Stimulated activated CD8-positive, alpha-beta memory T cell treated with anti-CD3 and anti-CD28 coated beads, Interleukin-4, amount 100 ng/mL, for 1 hour (primary cell): ENCODE measurements at places on chromosomes 3 and 15.

DNA sequence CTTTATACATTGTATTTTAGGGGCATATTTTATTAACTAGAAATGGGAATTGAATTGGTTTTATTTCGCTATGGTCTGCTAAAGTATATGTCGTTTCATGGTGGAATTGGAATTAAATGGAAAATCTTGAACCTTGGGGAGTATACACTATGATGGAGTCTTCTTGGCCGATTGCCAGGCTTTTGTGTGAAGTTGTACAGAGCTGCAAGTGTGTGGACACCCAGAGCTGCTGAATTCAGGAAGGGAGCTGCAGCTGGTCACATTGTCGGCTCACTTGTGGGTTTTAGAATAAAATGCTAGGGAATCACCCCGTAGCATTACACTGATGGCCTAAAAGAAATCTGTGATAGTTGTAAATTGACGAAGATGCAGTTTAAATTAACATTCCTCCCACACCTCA, 35.1 kb downstream of the USP3 start:
- DNase-seq = no peak

DNA sequence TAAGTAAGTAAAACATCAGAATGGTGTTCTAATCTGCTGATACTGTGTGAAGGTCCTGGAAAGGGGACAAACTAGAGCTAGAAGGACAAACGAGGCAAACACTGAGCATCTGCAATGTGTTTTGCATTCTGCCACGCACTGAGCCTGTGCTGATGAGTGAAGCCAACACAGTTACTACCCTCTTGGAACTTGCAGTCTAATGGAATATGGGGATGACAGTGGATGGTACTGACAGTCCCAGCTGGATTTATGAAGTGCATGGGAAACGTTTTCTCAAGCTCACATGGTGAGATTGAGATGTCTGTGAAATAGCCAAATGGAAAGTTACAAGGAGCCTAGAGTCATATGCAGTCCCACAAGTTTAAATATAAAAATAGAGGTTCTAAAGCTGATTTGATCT, 86.6 kb downstream of the FOXB1 start:
- no peak for DNase-seq

- no peak for DNase-seq
Observed at GRCh38 chr3:124351430-124352148, 359.7 kb upstream of the ROPN1 start.

GRCh38 chr3:7207928-7208327, 347.0 kb downstream of the GRM7 start:
- no peak for DNase-seq

- no peak for DNase-seq
Observed at GRCh38 chr15:69743091-69743490, 290.5 kb downstream of the RPLP1 start.

GRCh38 chr3:113219605-113220300, 8.4 kb downstream of the BOC start:
- DNase-seq = no peak

DNA sequence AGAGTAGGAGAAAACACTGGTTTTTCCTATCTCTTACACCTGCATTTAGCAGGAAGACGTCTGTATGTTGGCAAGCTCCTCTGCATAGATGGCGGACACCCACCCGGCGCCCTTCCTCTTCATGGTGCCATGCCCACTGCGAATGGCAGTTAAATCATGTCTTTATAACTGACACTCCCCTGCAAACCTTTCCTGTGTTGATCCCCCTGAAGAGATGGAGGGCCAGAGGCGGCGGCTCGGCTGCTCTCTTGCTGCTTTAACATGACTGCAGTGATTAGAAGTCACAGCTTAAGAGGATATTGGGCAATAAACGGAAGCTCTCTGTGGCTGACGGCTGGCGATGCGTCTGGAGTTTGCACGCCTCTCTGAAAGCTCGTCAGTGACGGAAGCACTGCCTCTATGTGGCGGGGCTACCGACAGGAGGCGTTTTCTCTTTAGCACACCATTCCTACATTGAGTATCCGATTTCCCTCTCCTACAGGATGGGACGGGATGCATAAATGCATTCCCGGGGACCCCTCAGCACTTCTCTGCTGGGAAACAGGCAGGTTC, 25.5 kb upstream of the SNRPA1 start:
- DNase-seq = peak; percentile 33

DNA sequence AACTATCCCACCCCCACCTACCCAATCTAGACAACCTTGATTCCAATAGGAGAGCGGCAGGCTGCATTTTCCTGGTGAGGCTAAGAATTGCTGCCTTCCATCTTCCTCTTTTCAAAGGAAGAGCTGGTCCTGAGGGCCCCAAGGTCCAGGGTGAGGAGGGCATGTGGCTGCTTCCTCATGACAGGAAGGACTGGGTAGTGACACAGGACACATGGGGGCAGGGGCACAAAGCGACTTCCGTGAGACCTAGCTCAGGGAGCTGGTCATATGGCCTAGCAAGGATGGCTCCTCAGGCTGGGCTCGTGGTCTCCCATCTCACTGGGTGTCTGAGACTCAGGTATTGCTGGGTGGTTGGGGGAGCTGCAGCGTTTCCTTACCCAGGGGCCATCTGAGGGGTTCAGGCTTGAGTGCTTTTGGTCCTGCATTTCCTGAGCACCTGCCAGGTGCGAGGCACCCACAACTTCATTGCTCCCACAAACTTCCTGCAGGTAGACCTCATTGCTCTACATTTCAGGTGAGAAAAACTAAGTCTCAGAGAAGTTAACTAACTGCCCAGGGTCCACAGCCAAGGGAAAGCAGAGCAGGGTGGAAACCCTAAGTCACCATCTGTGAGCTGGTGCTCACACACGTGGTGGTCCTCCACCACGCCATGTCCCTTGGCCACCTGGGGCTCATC, 160.0 kb upstream of the TLE3 start:
- DNase-seq = no peak

- DNase-seq = no peak
Observed at GRCh38 chr3:72591522-72592421, 256.5 kb downstream of the SHQ1 start.

- DNase-seq = no peak
Observed at GRCh38 chr3:57110798-57111197, 50.3 kb downstream of the SPATA12 start.

DNA sequence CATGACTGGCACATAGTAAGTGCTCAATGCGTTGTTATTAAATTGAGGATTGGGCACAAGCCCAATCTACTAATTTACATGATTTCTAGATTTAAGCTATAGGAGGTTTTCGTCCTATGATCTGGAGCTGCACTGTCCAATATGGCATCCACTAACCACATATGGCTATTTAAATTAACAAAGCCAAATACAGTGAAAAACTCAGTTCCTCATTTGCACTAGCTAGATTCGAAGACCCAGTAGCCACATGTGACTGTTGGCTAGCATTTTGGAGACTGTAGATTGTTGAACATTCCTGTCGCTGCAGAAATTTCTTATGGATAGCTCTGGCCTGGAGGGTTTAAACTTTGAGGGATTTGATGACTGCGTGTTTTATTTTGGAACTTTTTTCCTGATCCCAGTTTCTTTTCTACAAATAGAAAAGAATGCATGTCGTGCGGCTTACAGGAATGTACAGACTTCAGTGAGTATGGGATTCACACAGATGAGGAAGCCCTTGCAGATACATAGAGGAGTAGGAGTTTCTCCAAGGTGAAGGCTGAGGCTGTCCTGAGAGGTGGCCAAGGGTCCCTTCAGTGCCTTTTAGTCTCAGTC, 82.8 kb downstream of the SLCO3A1 start:
- DNase-seq = no peak
